GM13976 (cell line): ENCODE measurements at places on chromosomes 11 and 22.
A peak's percentile ranks its signal among the peaks of the same experiment; 100 is the strongest.

DNA sequence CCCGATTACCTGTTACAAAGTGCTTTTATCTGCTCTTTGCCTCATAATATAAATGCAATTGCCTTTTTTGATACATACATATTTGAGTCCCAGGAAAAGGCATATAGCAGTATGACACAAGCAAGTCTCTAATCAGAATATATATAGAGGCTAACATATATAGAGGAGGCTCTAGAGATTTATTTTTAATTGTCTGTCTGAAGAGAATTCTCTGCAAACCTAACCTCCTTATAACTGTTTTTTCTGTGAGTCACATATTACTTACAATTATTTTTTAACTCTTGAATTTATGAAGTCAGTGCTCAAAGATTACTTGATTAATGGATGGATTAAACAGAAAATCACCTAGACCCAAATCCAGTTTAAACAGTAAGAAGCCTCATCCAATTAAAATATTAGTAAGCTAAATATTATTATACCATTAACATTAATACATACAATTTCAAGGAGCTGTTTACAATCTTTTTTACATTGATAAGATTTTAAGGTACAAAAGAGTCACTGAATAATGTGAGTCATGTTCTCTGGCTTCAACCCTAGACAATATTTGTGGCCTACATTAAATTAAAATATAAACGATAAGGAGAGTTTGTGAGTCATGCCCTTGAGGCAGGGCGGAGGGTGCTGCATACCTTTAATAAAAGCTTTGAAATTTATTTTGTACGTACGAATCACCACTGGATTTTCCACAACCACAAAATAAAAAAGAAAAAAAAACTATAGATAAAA is 19.2 kb upstream of the MMP13 start:
- DNase-seq = no peak

GRCh38 chr11:119688356-119688755 is 40.6 kb downstream of the NECTIN1 start:
- no peak for DNase-seq

DNA sequence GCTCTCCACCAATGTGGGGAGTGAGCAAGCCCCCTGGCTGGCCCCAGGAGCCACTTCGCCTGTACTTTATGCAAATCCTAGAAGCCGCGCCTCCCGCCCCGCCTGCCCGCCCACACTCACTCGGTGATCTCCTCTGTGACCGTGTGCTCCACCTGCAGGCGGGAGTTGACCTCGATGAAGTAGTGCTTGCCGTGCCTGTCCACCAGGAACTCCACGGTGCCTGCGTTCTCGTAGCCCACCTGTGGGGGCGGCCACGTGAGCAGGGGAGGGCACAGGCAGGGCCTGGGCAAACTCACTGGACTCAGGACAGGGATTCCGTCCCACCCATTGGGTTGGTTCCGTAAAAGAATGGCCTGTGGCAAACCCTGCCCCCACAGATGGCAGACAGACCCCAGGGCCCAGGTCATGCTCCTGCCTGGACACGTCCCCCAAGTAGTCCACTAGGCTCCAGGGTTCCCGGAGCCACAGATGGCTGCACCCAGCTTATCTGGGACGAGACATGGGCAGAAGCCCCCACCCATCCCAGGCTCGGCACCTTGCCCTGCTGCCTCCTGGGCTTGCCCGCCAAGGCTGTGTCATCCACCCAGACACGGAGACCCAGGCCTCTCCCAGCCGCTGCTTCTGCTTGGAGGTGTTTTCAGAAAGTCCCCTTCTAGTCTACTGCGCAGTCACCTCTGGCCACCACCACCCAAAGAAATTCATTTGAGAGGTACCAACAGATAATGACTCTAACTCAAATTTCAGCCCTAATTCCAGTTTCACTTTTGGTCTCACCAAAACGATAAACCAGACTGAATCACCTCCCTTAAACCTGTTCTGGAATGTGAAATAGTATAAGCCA is 12.1 kb downstream of the LRFN4 start:
- DNase-seq = peak; percentile 96

- no peak for DNase-seq
Observed at GRCh38 chr11:95304777-95305176, 73.8 kb upstream of the SESN3 start.

DNA sequence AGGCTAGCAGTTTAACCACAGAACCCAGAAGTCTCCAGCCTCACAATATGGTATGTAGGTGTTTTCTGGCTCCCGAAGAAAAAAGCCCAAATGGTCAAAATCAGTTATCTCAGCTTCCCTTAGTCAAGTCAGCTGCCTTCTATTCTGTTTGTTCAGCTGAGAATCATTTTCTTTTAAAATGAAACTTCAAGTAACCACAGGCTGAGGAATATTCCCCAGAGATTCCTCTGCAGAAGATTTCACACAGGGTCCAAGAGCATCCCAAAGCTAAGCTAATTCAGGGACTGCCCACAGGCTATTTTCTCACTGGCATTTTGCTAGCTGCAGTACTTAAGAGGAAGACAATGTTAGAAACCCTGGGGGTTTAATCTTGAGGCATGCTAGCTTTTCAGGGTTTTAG is 977.0 kb upstream of the CHORDC1 start:
- no peak for DNase-seq

GRCh38 chr11:83921447-83922192 is 635.5 kb upstream of the CCDC90B start:
- DNase-seq = no peak

DNA sequence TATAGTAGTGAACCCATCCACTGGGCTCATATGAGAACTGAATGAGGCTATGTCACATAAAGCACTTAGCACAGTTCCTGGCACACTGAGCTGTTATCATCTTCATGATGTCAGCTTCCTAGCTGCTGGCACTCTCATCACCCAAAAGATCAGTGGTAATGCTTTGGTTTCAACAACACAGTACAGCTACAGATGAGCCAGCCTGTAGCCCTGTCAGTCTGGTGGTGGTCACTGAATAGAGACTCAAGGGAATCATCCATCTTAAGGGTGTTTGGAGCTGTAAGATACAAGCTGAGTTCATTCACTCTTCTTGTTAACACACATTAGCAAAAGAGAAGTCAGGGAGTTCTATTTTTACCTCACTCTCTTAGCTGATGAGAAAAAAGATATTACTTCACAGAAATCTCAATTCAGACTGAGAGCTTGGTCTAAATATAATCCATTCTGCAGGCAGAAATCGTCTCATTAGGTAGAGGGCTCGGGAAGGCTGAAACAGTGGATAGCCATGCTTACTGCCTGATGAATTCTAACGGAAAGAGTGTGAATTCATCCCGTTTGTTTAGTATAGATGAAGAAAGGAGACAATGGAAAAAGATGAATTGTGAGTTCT is 6.3 kb upstream of the SLC1A2 start:
- no peak for DNase-seq

DNA sequence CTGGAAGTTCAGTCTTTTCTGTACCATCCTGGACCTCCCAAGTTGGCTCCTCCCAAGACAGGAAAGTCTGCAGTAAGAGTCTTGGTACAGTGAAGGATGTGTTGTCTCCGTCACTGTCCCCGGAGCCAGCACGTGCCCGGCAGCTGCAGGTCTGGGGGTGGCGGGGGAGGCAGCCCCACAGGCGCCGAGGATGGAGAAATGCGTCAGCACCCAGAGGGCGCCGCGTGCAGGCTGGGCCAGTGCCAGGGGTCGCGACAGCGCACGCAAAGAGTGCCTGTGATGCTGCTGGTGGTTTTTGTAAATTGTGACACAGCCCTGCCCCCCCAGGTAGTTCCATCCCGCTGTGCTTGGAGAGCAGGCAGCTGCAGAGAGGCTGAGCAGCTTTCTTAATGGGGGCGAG is 1200.5 kb downstream of the BRD1 start:
- DNase-seq = no peak

DNA sequence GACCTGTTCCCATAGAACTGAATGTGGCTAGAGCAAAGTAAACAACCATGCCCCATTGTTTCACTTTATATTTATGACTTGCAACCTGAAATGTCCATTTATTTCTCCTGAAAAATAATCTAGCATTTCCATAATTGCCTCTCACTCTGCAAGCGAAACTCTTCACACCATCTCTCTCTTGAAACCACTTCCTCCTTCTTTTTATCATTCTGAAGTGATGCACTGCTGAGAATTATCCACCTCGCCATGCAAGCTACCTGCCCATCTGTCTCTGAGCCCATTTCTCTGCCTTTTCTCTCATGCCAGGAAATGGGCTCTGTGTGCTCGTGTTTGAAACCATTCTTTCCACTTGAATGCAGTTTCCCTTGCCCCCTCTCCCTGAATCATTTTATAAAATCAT is 13.5 kb downstream of the MRGPRX3 start:
- DNase-seq = no peak

- DNase-seq = no peak
Observed at GRCh38 chr22:45276507-45277105, 8.1 kb upstream of the UPK3A start.

- no peak for DNase-seq
Observed at GRCh38 chr22:27419473-27419872, 382.1 kb downstream of the MN1 start.

GRCh38 chr11:132626446-132626845 is 905.9 kb downstream of the OPCML start:
- DNase-seq = no peak

DNA sequence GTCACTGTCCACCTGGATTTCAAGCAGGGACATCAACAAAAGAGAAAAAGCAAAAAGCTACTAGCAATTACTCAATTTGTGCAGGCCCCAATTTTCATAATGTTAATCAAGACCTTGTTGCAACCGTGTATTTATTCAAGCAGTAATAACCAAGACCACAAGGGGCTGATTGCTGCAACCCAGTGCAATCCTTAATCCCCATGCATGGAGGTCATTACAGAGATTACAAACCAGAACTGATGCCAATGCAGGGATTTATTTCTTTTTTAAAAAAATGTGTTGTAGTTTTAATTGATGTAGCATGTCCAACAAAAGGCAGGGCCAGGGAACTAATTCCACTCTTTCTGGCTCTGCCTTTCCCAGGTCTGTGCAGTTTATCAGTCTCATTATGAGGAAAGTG is 18.4 kb downstream of the TECTA start:
- DNase-seq = no peak

DNA sequence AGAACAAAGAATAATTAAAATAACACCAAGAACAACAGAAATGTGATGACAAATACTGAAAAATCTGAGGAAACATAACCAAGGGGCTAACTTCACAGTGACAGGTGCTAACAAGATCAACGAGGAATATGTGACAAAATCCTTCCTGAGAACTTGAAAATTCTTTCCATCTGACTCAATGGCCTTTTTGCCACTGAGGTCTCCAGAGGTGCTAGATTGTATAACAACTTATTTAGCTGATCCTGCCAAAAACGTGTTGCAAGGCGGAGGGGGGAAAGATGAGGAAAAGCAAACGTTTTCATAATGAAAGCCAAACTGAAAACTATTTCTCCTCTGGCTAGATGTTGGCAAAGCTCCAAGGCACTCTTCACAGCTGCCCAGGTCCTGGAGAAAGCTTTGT is 364.5 kb downstream of the NTM start:
- DNase-seq = no peak

DNA sequence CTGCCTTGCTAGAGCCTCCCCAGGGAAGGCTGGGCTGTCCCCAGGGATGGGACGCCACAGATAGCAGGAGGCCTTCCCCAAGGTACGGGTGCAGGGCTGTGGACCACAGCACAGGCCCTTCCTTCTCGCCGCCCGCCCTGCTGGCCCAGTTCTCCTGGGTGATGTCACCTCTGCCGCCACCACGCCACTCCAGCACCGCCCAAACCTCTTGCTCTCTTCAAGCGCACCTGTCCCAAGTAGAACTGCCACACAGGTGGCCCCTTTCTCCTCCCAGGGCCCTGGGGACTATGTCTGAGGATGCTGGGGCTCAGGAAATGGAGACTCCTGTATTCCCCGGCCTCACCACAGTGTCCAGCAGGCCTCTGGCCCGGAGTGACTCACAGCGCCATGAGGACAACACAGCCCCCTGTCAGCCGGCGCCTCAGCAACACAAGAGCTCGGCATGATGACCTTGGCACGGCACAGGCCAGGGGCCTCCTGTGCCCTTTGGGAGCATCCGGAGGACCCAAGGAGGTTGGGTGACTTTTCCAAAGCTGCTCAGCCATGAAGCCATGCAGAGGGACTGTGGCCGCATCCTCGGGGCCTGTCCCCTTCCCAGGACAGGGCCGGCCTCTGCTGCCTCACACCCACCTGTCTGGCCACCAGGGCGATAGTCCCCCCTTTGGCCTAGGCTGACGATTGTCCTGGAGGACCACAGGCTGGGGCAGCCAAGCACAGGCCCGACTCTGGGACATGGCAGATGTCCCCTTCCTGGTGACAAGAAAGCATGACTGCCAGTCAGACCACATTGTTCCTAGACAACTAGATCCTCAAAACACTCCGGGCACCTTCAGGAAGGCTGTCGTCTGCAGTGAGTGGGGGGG is 1023.5 kb downstream of the BRD1 start:
- no peak for DNase-seq

- DNase-seq = no peak
Observed at GRCh38 chr22:30301995-30302809, 12.9 kb upstream of the CASTOR1 start.
